ENCODE measurements at places on chromosomes 7 and 10.

DNA sequence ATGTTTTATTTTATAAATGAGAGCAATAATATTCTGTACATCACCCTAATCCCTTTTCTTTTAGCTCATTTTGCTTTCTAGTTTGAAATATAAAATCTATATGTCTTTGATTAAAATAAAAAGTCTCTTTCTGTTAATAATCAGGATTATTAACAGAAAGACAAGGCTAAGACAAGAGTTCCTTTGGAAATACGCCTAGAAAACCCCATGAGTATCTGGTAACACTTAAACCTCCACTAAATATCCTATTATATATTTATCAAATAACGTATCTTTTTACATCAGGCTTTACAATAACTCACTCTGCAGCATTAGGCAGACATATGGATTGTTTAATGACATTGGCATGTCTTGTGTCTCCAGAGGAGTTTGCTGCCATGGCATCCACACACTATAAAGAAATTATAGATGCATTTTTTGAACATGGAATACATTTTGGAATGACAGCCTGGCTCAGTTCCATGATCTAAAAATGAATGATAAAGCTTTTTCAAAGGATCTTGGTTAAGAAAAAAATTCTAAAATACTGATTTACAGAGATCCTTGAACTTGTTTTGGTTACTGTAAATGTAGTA lies 98.7 kb downstream of the TMEM26 start:
- no peak for DNase-seq

DNA sequence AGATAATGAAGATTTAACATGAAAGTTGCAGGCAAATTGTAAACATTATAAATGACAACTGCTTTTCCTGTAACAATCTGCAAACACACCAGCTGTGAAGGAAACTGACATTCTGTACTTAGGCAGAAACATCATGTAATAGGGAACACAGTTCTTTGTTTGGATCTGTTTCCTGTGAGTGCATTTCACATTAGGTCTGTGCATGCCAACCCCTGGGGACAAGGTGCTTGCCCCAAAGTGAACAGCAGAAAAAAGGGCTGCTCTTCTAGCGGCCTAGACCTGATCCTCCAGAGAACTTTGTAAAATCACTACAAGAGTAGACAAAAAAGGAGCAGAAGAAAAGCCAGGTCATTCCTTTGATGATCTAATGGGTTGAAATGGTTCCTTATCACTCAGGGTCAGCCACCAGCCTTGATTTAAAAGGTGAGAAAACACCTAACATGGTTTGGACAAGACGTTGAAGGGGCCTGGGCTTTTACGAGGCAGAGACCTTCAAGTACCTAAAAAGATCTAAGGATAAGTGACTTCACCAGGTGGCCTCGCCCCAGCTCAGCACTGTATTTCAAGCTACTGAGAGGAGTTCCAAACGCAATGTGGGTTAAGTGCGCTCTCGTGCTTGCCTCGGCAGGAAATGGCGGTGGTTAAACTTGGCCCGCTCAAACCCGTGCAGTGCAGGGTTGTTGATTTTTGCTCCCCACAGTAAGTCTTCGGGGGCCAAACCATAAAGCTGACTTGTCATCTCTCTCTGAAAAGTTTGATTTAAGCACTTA lies 249.7 kb downstream of the CREB5 start:
- DNase-seq = no peak

DNA sequence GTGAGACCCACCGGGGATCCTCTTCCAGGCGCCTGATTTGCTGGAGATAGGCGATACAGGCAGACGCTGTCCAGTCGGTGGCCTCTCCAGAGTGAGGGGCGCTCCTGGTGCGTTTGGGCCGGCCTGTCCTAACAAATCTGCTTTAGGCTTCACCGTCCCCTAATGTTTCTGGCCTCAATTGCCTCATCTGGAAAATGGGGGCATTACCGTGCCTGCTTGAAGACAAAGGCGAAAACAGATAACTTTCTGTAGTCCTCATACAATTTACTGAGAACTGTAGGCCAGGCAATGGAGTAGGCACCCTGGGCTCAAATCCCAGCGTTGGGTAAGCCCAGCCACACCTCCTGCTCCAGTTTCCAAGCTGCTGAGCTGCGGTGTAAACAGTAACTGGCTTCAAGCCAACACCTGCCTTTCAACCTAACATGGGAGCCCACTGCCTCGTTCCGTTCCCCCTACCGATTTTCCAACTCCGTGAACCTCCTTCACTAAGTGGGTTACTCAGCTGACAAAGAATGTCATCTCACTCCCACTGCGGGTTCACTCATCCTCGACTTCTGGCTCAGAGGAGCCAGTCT lies 589 bp upstream of the ZFAND4 start:
- no peak for DNase-seq

- no peak for DNase-seq
Observed at GRCh38 chr10:86644152-86644793, 10.1 kb upstream of the OPN4 start.

GRCh38 chr10:76352300-76352699 lies 920.9 kb downstream of the LRMDA start:
- no peak for DNase-seq

- DNase-seq = no peak
Observed at GRCh38 chr10:34722404-34722803, 92.7 kb downstream of the PARD3 start.

Measured in uterus (tissue), 4 donors.